ENCODE measurements at places on chromosomes 2 and 18. TPM values are rescaled to one million over a fixed set of nuclear protein-coding genes. Genes with fewer than 3 reads are reported as not detected.

The METTL5 gene
- 52.3 TPM for total RNA-seq

The RIT2 gene
- not detected for total RNA-seq

The TGFA gene
- 0.55 TPM for total RNA-seq

The CXCR4 gene
- 2.8 TPM for total RNA-seq

The LYPD1 gene
- total RNA-seq, result 51.1 TPM

The FIGN gene
- total RNA-seq, result 30.3 TPM

The ANKMY1 gene
- 7.2 TPM for total RNA-seq

The DSG1 gene
- 0.05 TPM for total RNA-seq

The GBX2 gene
- total RNA-seq, result 1.2 TPM

The GCKR gene
- not detected for total RNA-seq

The SAG gene
- total RNA-seq, result not detected

The SCN1A gene
- total RNA-seq, result not detected

The PTPRN gene
- total RNA-seq, result 88.2 TPM

The FAM110C gene
- 1.4 TPM for total RNA-seq

The CNOT11 gene
- total RNA-seq, result 36.7 TPM
